ENCODE measurements at places on chromosomes 11 and 22. TPM values are rescaled to one million over a fixed set of nuclear protein-coding genes. Genes with fewer than 3 reads are reported as not detected.
A peak's percentile ranks its signal among the peaks of the same experiment; 100 is the strongest.

Gene CLCF1
- 6.8 TPM for total RNA-seq

Gene TAGLN
- 64.8 TPM for total RNA-seq

Gene CELSR1
- total RNA-seq, result 42.7 TPM

Gene LSP1
- 23.3 TPM for total RNA-seq

Gene LRRC51
- 2.8 TPM for total RNA-seq

Gene XNDC1N
- total RNA-seq, result 12.2 TPM

DNA sequence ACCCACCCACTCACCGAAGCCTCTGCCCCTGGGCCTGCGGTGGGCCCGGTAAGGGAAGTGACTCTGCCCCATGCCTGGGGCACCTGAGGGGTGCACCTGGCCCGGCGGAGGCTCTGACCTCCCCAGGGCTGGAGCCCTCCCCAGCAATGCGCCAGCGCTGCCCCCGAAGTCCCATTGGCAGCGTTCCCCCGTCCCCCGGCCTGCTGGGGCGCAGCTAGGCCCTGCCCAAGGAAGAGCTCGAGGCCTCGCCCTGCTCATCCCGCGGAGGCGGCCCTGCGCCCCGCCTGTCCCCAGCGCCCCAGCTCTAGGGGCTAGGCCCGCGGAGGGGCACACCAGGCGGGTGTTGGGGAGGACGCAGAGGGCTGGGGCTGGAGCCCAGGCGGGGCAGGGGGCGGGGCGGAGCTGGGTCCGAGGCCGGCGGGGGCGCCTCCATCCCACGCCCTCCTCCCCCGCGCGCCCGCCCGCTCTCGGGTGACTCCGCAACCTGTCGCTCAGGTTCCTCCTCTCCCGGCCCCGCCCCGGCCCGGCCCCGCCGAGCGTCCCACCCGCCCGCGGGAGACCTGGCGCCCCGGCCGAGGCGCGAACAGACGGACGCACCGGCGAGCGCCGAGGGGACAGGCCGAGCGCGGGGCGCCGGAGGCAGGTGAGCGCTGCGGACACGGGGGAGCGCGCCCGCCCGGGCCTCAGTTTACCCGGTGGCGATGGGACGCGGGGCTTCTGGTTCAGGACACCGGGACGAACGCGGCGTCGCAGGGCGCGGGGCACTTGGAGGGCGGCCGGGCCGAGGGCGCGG, at the start of gene EPS8L2:
EPS8L2 (plus strand) TSS at position 586 of the 793 bp plus-strand sequence. CDS start 3,177 bp downstream, outside the sequence.
- H3K4me3 ChIP-seq, result peak within 1 kb of the TSS; percentile 63
- DNase-seq, result no peak
- H3K4me1 ChIP-seq, result peaks cover 49% of the 10 kb centered on the region
- peak within 1 kb of the TSS; percentile 93 for H3K27ac ChIP-seq
- peaks cover 50% of the 10 kb centered on the region for H3K36me3 ChIP-seq

DNA sequence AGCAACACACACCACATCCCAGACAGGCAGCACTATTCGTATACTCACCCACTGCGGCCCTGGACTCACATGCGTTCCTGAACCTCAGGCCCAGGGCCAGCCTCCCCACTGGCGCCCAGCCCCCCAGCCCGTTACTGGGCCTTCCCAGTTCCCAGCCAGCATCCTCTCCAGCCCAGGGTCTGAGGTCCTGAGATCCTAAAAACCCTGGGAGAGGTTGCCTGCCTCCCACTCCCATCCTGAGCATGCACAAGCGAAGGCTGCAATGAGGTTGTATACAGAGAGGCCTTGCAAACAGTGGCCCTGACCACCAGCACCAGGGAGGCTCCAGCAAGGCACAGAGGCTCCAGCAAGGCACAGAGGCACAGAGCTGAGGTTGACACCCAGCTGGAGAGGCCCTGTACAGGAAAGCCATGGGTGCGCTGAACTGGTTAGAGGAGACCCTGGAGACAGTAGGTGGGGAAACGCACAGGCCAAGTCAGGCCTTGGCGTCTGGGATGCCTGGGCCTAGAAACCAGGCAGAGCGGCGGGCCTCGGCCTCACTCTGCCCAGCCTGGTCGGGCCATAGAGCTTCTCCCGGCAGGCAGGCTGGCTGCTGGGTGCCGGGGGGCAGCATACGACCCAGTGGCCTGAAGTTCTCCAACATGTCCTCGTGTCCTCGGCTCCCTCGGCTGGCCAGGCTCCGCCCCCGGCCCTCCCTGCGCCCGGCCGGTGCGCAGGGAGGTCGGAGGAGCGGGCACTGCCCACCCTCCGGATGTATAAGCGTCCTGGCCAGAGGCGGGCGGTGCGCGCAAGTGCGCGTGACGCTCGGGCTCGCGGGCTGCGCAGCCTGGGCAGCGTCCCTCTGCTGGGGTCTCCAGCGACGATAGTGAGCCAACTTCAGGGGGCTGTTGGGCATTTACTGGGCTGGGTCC, 2.3 kb upstream of the TBX1 start:
- DNase-seq, result no peak
- peaks cover 28% of the 10 kb centered on the region for H3K4me1 ChIP-seq
- no peak overlapping the region for H3K4me3 ChIP-seq

DNA sequence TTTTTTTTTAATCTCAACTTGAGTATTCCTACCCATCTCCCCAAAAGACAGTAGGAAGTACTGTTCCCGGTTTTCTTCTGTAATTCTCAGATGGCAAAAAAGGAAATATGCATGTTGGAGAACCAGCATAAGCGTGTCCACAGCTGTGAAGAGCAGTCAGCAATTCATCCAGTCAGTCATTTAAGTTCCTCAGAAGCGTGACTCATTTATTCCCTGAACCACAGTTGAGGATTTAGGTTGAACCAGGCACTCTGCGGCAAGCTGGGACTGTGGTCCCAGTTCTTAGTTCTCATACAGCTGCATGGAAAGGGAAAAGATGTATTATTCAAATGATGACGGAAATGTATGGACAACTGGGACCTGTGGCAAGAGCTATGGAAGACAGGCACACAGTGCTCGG, 61.0 kb upstream of the MYO18B start:
- H3K36me3 ChIP-seq, result no peaks in the 10 kb centered on the region
- H3K4me3 ChIP-seq, result no peak overlapping the region
- no peak overlapping the region for H3K27ac ChIP-seq
- H3K4me1 ChIP-seq, result no peaks in the 10 kb centered on the region
- DNase-seq, result no peak

DNA sequence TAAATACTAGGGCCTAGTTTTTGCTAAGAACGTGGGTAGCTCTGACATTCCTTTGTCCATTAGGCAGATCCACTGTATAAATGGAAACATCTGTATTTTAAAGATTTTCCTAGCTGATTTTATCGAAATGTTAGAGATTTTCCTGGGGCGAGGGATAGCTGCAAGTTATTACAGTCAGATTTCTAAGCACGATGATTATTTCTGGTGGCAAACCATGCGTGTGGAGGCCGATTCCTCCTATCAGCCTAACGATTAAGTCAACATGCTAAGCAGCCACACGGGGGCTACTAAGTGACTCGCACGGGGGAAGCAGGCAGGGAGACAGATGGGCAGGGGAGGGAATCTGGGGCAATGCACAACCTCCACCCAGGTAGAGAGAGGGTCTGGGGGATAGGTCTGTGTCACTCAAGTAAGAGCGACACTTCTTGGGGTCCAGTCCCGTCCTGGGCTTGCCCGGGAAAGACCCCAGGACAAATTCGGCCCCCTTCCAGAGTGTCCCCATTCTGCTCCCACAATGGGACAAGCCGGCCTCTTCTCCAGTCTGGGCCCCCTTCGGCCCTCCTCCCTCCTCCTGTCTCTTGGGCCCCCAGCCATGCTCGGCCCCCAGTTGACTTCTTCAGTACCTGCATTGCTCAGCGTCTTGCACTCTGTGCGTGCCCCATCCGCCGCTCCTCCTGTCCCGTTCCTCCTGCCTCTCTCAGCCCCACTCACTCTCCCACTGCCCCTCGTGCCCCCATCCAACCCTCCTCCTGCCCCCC, 571 bp downstream of the C11orf24 start:
- no peaks in the 10 kb centered on the region for H3K27me3 ChIP-seq
- H3K4me1 ChIP-seq, result peaks cover 42% of the 10 kb centered on the region
- H3K4me3 ChIP-seq, result peak overlapping the region; percentile 85
- DNase-seq, result no peak

- H3K4me1 ChIP-seq, result peaks cover 12% of the 10 kb centered on the region
- no peak for DNase-seq
- H3K27me3 ChIP-seq, result no peaks in the 10 kb centered on the region
- no peak overlapping the region for H3K4me3 ChIP-seq
Measured at GRCh38 chr11:20080032-20080685, 80.1 kb downstream of the DBX1 start.

- H3K27ac ChIP-seq, result peak overlapping the region; percentile 69
- no peak for DNase-seq
- no peak overlapping the region for H3K4me3 ChIP-seq
- H3K27me3 ChIP-seq, result no peaks in the 10 kb centered on the region
Measured at GRCh38 chr11:130476200-130476921, 27.9 kb downstream of the ADAMTS15 start.

DNA sequence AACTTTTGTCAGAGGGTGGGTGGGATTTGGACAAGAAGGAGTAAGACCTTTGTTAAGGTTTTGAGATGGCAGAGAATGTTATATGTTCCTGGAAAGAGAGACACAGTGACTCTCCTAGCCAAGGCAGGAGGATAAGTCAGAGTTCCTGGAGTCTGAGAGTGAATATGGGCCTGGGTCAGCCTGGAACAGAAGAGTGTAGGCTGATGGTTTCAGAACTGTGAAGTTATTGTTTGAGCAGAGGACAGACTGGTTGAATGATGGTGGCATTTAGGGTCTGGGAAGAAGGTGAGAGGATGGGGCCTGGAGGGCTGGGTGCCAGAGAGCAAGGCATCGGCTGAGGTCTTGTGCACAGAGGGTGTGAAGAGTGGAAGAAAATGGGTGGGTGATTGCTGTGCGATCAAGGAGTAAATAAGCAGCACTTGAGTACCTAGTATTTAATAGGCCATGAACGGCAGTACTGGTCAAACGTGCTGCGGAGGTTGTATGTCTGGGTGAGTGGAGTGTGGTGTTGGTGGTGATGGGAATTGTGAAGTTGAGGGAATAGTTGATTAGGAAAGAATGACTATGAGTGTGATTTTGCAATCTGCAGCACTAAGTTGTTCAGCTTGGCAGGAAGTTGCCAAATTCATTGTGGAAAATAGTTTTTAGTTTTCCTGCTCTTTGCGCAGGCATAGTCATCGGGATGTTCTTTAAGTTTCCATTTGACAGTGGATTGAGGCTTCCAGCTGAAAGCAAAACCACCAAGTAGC, 1.8 kb downstream of the PANX1 start:
- no peaks in the 10 kb centered on the region for H3K36me3 ChIP-seq
- no peak overlapping the region for H3K4me3 ChIP-seq
- no peaks in the 10 kb centered on the region for H3K27me3 ChIP-seq

GRCh38 chr11:72314600-72315392, 70.8 kb upstream of the PHOX2A start:
- no peaks in the 10 kb centered on the region for H3K27me3 ChIP-seq
- H3K36me3 ChIP-seq, result peaks cover 62% of the 10 kb centered on the region
- no peak overlapping the region for H3K4me3 ChIP-seq

- H3K4me3 ChIP-seq, result no peak overlapping the region
- H3K36me3 ChIP-seq, result peaks cover 74% of the 10 kb centered on the region
- H3K27ac ChIP-seq, result peak overlapping the region; percentile 86
Measured at GRCh38 chr11:10522276-10522675, 18.7 kb downstream of the RNF141 start.

DNA sequence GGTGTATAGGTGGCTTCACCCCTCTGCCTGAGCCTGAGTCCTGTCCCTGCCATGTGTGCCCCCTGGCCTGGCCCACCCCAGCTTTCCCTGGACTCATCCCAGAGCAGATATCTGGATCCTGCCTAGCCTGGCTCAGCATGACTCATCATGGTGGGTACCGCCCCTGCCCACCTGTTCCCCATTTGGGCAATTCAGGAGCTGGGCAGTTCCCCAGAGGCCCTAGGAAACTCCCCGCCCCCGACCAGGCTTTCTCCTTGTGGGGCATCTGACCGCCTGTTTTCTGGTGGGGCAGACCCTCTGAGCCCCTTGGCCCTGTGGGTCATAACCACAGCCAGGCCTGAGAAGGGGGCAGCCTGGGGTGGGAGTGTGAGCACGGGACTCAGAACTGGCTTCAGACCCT, 4.4 kb downstream of the TSPO start:
- peaks cover 44% of the 10 kb centered on the region for H3K4me1 ChIP-seq
- peak overlapping the region; percentile 63 for H3K27ac ChIP-seq
- no peak overlapping the region for H3K4me3 ChIP-seq
- DNase-seq, result no peak
- no peaks in the 10 kb centered on the region for H3K27me3 ChIP-seq

GRCh38 chr22:29343313-29343805, 27.9 kb upstream of the RASL10A start:
- DNase-seq, result no peak
- no peak overlapping the region for H3K27ac ChIP-seq
- H3K27me3 ChIP-seq, result no peaks in the 10 kb centered on the region
- peaks cover 43% of the 10 kb centered on the region for H3K4me1 ChIP-seq

DNA sequence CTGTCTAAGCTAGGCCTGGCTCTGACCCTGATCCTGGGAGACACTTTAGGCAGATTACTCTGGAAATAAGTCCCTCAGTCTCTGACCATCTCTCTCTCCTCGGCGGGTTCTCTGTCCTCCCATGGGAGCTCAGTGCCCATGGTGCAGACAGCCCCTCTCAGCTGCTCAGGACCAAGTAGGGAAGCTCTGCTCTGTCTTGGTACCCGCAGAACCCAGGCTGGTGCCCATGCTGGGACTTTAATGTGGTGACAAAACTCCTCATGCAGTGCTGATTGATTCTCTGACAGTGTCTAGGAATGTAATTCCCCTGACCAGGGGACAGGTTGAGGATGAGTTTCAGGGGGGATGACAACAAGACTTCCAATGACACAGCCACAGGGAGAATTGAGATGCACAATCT, 30.3 kb upstream of the GGTLC2 start:
- no peaks in the 10 kb centered on the region for H3K36me3 ChIP-seq
- no peaks in the 10 kb centered on the region for H3K4me1 ChIP-seq
- no peak for DNase-seq

DNA sequence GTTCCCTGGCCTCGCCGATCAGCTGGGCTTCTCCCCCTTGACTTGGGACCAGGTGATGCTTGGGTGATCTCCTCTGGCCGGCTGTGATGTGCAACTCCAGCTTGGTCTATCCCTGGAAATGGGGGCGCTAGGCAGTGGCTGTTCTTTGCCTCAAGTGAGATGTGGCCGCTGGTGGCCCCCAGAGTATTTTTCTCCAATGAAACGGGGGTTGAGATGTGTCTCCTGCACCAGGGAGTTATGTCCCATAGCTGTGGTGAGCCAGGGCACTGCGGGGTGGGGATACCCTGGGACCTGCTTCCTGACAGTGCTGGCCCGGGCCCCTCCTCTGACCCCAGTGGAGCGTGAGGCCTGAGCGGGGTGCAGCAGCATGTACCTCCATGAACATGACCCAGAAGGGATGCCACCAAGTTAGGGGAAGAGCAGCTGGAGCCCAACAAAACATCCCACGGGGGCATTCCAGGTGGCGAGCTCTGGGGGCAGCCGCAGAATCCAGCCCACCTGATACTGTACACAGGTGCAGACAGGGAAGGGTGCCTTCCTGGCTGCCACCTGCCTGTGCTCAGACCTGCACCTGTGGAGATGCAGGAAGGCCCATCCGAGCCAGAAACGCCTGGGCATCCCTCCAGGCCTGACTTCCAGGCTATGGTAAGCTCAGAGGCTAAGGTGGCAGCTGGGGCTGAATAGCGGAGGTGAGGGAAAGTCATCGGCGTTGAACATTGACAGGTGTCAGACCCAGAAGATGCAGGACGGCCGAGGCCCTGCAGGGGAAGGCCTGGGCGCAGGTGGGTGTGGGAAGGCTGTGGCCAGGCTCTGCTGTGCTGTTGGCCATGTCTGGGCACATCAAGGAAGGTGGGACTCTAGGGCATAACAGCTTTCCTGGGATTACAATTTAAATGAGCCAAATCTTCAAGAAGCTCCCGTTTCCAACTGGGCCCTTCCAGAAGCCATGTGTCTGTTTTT, 97.3 kb downstream of the CTTN start:
- DNase-seq, result no peak
- no peak overlapping the region for H3K27ac ChIP-seq
- H3K36me3 ChIP-seq, result no peaks in the 10 kb centered on the region
- no peaks in the 10 kb centered on the region for H3K27me3 ChIP-seq
- no peaks in the 10 kb centered on the region for H3K4me1 ChIP-seq
